ENCODE measurements at places on chromosomes 16 and 17.

GRCh38 chr17:58112970-58113631 lies 29.9 kb downstream of the DYNLL2 start:
- DNase-seq = peak; percentile 75

DNA sequence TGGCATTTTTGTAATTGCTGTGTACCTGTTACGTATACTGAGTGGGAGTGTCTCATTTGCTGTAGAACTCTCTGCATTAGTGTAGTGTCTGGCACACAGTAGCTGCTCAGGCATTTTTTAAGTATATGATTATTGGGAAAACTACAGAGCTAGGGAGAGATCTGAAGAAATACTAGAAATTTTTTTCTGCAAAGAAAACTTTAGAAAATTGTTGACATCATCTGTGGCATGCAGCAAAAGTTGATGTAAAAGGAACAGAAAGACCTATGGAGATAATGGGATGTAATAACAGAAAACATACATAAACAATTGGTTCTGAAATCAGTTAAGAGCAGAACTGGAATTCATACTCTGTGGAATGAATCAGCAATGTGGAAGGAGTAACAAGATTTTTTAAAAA lies 11.6 kb downstream of the CLTC start:
- DNase-seq = no peak

DNA sequence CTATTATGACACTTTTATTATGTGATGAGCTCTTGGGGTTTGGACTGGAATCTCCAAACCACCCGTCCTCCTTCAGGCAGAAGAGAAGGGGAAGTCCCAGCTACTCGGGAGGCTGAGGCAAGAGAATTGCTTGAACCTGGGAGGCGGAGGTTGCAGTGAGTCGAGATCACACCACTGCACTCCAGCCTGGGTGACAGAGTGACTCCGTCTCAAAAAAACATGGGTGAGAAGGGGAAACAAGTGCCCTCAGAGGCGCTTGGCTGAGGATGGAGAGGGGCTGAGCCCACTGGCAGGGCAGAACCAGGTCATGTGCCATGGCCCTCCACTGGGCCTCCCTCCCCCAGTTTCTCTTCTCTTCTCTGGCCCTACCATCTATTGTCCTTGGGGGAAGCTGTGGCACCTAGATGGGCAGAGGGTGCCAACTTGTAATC lies 120.9 kb upstream of the SMURF2 start:
- DNase-seq = no peak

DNA sequence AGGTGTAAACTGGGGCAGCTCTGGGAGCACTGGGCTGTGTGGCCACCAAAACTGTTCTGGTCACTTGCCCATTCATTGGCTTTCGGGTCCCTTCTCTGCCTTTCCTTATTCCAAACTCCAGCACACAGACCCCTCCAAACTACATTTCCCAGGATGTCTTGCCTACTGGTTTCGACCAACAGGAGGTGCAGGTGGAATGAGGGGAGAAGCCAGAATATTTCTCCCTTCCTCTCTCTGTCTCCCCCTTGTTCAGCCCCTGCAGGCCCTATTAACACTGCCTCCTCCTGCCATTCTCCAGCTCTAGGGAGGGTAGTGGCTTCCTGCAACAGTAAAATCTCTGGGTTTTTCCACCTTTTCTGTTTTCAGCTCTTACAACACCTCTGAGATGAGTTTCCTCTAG lies 13.2 kb upstream of the NAGPA start:
- DNase-seq = no peak
